ENCODE measurements at places on chromosomes 6 and 20. TPM values are rescaled to one million over a fixed set of nuclear protein-coding genes. Genes with fewer than 3 reads are reported as not detected.
A peak's percentile ranks its signal among the peaks of the same experiment; 100 is the strongest.

DNA sequence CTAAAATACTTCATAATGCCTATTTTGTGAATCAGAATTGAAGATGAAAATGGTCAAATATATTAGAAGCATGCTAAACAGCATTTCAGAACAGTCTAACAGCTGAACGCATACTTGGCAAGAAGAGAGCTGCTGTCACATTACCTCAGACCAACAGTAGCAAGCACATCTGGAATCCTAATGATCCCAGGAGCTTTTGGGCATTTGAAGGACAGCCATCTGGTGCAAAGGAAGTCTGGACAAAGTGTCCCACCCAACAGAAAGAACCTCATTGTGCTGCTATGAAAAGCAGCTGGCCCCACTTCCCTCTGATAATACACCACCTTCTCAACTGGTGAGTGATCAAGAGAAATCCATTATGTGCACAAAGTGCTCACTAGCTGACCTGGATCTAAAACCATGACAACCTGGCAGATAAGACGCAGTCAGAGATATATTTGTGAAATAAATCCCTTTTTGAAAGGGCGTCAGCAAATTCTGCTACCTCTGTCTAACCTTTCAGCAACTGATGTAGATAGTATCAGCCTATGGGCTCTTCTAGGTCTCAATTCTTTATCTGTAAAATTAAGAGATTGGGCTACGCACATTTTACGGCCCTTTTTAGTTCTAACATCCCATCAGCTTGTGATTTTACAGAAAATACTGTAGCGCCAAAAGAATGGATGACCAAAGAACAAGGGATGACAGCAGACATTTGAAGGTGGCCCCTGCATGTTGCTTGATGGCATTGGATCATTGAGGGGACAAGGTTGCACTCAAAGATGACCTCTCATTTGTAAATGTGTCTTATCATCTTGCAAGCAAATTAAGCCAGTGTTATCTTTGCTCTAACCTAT lies 78.7 kb downstream of the SGK1 start:
- H3K27ac ChIP-seq: peak overlapping the region; percentile 81
- H3K4me3 ChIP-seq: no peak overlapping the region
- H3K36me3 ChIP-seq: peaks cover 4% of the 10 kb centered on the region
- peaks cover 47% of the 10 kb centered on the region for H3K4me1 ChIP-seq

The BNIP5 gene
- total RNA-seq: not detected

DNA sequence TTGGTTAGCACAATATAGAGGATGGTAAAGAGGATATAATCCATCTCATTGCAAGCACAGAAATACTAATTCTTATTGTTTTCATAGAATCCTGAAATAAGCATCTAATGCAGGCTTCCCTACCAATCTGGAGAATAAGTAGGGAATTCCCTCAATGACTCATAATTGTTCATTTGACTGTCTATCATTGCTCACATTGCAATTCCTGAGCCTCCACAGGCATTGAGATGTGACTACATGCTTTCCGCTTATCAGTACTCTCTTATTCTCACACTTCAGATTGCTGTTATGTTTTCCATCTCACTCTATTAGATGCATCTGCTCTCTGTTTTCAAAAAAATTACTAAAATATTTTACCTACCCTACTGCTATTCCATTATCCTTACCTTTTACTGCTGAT lies 216.2 kb upstream of the PRSS16 start:
- no peak overlapping the region for H3K4me3 ChIP-seq
- no peak overlapping the region for H3K27ac ChIP-seq
- no peaks in the 10 kb centered on the region for H3K4me1 ChIP-seq
- DNase-seq: no peak
- no peaks in the 10 kb centered on the region for H3K36me3 ChIP-seq

DNA sequence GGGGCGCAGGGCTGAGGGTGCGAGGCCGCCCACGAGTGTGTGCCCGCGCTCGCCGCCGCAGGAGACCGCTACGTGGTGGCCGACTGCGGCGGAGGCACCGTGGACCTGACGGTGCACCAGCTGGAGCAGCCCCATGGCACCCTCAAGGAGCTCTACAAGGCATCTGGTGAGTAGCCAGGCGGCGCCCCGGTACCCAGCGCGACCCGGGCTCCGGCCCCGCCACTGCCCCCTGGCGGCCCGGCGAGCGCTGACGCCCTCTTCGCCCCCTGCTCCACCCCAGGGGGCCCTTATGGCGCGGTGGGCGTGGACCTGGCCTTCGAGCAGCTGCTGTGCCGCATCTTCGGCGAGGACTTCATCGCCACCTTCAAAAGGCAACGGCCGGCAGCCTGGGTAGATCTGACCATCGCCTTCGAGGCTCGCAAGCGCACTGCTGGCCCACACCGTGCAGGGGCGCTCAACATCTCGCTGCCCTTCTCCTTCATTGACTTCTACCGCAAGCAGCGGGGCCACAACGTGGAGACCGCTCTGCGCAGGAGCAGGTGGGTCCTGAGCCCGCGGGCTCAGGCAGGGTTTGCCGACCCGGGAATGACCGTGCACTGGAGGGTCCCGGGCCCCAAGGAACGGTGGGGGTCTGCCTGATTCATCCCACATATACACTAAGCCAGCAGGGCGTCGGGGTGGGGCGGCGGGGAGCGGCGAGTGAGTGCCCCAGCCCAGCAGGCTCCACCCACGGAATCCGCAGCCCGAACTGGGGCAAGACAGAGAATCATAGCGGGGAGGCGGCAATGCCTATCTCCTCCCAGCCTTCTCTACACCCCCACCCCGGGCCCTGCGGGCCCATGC lies 17.4 kb downstream of the HSPA12B start:
- peaks cover 13% of the 10 kb centered on the region for H3K4me1 ChIP-seq
- H3K27me3 ChIP-seq: peaks cover 3% of the 10 kb centered on the region
- H3K36me3 ChIP-seq: peaks cover 2% of the 10 kb centered on the region
- H3K27ac ChIP-seq: no peak overlapping the region

DNA sequence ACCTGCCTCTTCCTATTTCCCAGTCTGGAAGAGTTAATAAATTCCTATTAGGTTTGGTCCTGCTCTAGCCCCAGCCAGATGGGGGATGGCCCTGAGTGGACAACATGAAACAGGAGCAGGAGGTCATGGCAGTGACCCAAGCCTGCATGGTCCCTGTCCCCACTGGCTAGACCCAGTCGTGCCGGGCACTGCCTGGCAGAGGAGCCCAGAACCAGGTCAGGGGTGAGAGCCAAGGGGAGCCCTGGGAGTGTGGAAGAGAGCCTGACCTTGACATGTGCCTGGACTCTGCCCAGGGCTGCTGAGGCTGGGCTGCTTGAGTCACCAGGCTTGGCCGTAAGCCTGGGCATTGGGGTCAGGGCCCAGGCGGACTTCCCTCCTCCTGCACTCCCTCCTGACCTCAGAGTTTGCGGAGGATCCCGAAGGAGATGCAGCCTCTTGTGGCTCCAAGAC lies 3.6 kb downstream of the AVP start:
- no peak overlapping the region for H3K27ac ChIP-seq
- H3K4me3 ChIP-seq: no peak overlapping the region
- H3K27me3 ChIP-seq: peaks cover 34% of the 10 kb centered on the region
- DNase-seq: no peak
- H3K36me3 ChIP-seq: no peaks in the 10 kb centered on the region

The CRISP2 gene
- not detected for total RNA-seq

DNA sequence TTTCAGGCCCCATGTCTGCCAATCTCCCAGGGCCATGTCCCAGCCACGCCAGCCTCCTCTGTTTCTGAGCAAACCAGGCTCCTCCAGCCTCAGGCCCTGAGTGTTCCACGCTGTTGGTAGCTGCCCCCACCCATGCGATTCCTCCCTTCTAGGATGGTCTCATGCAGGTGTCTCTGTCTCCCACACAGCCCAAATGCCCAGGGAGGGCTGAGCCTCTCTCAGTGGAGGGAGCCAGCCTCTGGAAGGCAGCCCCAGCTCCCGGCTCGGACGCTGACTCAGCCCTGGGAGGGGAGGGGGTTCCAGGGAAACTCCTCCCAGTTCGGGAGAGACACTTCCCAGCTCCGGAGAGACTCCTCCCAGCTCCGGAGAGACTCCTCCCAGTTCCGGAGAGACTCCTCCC lies 122.9 kb upstream of the AFDN start:
- H3K27me3 ChIP-seq: peaks cover 49% of the 10 kb centered on the region
- peaks cover 44% of the 10 kb centered on the region for H3K4me1 ChIP-seq
- DNase-seq: no peak
- H3K36me3 ChIP-seq: no peaks in the 10 kb centered on the region
- H3K4me3 ChIP-seq: no peak overlapping the region
- no peak overlapping the region for H3K27ac ChIP-seq

The ZBTB22 gene
- 9.0 TPM for total RNA-seq

GRCh38 chr6:16311763-16312162 lies 73.4 kb downstream of the GMPR start:
- H3K27me3 ChIP-seq: no peaks in the 10 kb centered on the region
- H3K4me3 ChIP-seq: no peak overlapping the region
- DNase-seq: no peak
- H3K36me3 ChIP-seq: peaks cover 4% of the 10 kb centered on the region
- H3K27ac ChIP-seq: no peak overlapping the region

The SMPDL3A gene
- not detected for total RNA-seq

GRCh38 chr20:30611239-30611984 lies 646.1 kb upstream of the DEFB115 start:
- H3K4me3 ChIP-seq: no peak overlapping the region
- no peaks in the 10 kb centered on the region for H3K27me3 ChIP-seq
- H3K4me1 ChIP-seq: no peaks in the 10 kb centered on the region
- H3K36me3 ChIP-seq: no peaks in the 10 kb centered on the region
- no peak overlapping the region for H3K27ac ChIP-seq

GRCh38 chr20:63819224-63819921 lies 11.7 kb downstream of the ZBTB46 start:
- H3K27me3 ChIP-seq: peaks cover 9% of the 10 kb centered on the region
- H3K4me3 ChIP-seq: peak overlapping the region; percentile 15
- H3K4me1 ChIP-seq: no peaks in the 10 kb centered on the region
- DNase-seq: no peak

The NRSN1 gene
- not detected for total RNA-seq

DNA sequence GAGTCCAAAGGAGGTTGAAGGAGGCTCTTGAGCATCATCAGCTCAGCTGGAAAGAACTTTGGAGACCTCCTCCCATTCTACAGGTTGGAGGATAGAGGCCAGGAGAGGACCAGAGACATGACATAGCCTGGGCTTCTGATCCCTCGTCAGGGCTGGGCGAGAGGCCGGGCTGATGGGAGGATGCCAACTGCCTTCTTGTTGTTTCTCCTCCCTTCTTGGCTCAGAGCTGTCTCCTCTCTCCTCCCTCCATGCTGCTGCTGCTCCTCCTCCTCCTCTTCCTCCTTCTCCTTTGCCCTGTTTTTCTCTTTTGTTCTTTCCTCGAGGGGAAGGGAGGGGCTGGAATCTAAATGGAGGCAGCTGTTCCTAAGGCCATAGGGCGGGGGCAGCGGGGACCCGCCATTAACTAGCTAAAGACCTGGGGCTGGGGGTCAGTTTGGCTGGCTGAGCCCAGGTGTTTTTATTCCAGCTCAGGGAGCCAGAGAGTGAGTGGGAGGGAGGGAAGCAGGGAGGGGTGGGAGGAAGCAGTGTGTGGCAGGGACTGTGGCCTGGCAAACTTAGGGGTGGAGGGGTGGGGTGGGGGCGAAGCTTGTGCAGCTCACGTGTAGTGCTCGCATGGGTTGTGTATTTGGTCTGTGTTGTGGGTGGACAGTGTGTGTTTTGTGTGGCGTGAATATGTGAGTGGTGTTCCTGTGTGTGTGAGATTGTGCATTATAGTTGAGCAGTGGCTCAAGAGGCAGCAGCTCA lies 84.8 kb downstream of the CD40 start:
- peaks cover 29% of the 10 kb centered on the region for H3K27me3 ChIP-seq
- no peak overlapping the region for H3K27ac ChIP-seq
- H3K4me3 ChIP-seq: no peak overlapping the region
- no peak for DNase-seq

The WDR27 gene
- total RNA-seq: 36.2 TPM

DNA sequence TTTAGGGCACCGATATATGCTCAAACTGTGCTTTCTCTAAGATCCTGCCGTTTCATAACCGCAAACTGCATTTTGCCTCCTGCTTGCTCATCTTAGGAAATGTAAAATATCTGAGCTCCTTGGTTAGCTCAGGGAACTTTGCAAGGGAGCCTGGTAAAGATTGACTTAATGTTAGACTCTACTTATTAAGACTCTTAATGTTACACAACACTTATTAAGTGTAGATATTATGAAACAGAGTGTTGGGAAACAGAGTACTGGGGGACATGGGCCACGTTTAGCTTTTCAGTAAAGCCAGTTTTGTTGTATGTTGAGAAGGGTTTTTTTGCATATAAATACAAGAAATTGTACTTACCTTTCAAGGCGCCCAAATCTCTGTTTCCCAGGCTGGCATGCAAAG lies 1.9 kb downstream of the LTV1 start:
- H3K4me1 ChIP-seq: peaks cover 49% of the 10 kb centered on the region
- no peaks in the 10 kb centered on the region for H3K27me3 ChIP-seq
- H3K27ac ChIP-seq: no peak overlapping the region
- no peak for DNase-seq
- peak overlapping the region; percentile 15 for H3K4me3 ChIP-seq

The OOEP gene
- 0.86 TPM for total RNA-seq

The LY6G6C gene
- not detected for total RNA-seq

The GSTA2 gene
- total RNA-seq: not detected

DNA sequence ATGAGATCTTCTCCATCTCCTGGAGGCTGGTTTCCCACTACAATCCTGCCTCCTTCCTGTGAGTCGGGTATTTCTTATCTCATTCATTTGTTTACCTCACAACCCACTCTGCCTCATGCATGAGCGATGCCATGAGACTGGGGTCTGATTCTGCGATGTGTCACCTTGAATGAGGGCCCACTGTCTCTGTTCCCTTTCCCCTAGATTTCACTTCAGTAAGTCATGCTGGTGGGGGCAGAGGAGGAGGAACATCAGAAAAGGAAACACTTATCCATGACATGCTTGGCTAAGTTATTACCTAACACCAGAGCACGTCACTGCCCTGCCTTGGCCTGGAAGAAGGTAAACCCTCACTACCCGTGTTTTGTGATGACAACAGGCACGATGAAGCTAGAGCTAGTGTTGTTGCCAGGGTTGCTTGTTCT lies 337.4 kb upstream of the PRDM1 start:
- no peak overlapping the region for H3K4me3 ChIP-seq
- H3K27me3 ChIP-seq: peaks cover 3% of the 10 kb centered on the region
- H3K36me3 ChIP-seq: no peaks in the 10 kb centered on the region
- no peak overlapping the region for H3K27ac ChIP-seq
- no peak for DNase-seq

The REM1 gene
- total RNA-seq: not detected

DNA sequence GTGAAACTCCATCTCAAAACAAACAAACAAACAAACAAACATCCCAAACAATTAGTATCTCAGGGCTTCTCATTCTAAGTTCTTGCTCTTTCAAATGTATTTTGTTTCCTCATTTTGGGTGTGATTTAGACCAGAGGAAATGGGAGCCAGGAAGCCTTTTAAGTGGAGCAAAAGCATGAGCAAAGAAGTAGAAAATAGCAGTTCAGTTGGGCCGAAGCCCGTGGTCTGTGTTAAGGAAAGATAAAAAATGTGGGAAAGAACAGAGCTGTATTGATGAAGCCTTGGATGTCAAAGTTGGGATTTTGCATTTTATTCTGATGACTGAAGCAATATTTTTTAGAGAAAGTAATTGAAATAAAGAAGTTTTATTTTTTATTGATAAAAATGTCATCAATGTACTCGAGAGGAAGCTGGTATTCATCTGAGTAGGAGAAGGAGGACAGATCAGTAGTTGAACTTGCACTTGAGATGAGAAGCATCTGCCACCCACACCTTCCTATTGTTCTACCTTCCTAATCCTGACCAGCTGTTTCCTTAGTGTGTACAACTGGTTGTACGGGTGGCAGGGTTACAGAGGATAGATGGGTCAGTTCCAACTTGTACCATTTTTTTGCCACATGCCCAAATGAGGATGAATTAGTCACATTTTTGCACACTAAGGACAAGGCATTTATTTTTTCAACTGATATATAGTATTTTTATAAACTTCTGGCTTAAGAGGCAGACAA lies 56.1 kb downstream of the KIAA0408 start:
- no peaks in the 10 kb centered on the region for H3K36me3 ChIP-seq
- H3K27me3 ChIP-seq: no peaks in the 10 kb centered on the region
- H3K4me1 ChIP-seq: peaks cover 20% of the 10 kb centered on the region
